ENCODE measurements at places on chromosomes 5 and 9. TPM values are rescaled to one million over a fixed set of nuclear protein-coding genes. Genes with fewer than 3 reads are reported as not detected.

The TMEM174 gene
- not detected for total RNA-seq

The ENG gene
- 11.6 TPM for total RNA-seq

The CER1 gene
- not detected for total RNA-seq

DNA sequence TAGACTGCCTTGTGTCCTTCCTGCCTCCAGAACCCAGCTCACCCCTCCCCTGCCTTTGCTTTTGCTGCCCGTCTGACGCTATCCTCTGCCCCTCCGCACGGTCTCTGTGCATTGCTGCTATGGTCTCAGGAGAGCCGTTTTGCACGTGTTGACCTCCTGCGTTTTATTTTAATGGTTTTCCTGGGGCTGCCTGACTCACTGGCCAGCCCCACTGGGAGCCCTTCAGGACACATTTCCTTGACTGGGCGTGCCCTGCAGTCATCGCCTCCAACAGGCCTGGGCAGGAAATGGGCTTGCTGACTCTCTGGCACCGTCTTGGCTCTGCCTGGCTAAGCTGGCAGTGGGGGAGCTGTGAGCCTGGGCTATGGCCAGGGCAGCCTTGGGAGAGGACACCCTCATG is 17.9 kb upstream of the ASS1 start:
- DNase-seq = no peak

- DNase-seq = no peak
Observed at GRCh38 chr9:93667006-93667405, 90.6 kb downstream of the PHF2 start.

Data from tongue (tissue), 3 donors.